ENCODE measurements at places on chromosomes 5 and 9.

DNA sequence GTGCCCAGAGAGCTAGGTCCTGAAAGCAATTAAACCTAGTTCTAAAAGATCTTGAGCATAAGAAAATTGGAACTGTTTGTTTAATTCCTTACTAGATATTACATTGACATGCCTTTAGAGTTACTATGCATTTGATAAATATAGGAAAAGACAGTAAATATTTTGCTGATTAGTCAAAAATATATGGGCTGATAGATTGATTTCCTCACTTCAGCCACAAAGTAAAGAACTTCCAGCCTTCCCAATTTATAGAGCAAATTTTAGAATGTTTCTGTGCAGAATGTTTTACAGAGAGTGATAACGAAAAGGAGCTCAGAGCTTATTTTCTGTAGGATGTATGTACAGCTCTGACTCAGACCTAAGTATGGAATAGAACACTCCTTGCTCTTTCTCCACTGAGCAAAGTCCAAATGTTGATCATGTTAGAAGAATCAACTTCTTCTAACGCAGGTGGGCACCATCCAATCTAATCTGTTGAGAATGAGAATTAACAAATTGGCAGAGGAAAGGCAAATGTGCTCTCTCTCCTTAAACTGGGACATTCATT lies 72.9 kb upstream of the PAM start:
- DNase-seq, result no peak

DNA sequence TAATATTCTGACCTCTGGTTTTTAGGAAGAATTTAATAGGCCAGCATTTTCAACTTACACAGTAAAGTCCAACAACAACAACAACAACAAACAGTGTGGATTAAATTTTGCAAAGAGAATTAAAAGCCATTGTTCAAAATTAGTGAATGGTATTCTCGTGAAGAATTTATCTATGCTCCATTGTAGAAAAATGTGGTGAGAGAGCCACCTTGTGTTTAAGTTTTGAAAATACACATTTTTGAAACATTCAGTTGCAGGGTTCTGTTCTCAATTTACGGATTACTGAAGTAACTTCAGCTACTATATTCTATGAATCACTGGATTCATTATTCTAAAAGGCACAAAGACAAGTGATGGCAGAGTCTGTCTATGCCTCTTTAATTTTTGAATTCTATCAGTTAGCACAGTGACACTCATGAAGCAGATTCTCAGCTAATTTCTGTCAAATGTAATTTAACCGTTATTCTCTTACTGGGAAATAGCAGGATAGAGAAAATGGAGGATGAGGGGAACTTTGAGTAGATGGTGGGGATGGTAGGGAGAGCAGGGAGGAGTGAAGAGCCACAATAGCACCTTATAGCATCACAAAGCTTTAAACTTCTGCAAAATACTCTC lies 11.0 kb downstream of the CCDC152 start:
- no peak for DNase-seq

- no peak for DNase-seq
Measured at GRCh38 chr5:67827541-67827940, 388.0 kb upstream of the PIK3R1 start.

DNA sequence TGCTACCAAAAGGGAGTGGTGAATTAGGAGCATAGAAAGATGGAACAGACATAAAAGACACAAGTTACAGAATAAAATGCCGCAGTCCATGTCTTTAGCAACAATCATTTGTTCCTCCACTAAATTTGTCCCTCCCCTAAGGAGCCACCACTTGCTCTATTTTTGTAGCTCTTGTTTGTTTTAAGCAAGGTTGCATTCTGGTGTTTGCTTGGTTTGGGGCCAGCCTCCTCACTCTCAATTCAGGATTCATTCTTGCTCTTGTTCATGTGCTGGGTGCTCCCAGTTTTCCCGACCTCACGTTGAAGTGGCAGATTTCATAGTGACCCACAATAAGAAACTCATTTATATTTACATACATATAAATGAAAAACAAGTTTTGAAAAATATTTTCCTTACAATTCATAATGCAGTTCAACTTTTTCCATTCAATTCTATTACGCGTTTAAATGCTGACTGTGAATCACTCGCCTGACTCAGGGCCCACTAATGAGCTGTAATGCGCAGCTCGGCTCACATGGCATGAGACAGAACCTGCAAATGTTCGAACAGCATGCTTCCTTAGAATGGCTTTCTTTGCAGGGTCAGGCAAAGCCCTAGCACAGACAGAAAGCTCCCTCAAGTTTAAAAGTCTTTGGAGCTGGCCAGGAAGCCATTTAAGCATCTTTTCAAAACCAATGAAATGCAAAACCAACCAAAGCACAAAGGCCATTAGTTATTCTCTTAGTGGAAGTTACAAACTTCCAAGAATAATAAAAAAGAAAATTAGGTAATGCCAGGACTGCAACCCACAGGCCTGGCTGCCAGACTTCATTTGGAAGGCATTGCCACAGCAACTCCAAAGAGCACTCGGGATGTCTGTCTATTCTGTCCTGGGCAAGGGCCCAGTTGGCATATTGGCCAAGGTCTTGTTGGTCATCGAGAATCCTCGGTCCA lies 41.7 kb downstream of the RETREG1 start:
- no peak for DNase-seq

GRCh38 chr9:115877852-115878438 lies 275.6 kb upstream of the PAPPA start:
- no peak for DNase-seq

GRCh38 chr9:133605856-133606707 lies 3.1 kb downstream of the FAM163B start:
- DNase-seq, result no peak

GRCh38 chr9:121743441-121744001 lies 92.1 kb downstream of the DAB2IP start:
- DNase-seq, result no peak

- DNase-seq, result no peak
Measured at GRCh38 chr5:132434416-132435286, 55.9 kb downstream of the IRF1 start.

DNA sequence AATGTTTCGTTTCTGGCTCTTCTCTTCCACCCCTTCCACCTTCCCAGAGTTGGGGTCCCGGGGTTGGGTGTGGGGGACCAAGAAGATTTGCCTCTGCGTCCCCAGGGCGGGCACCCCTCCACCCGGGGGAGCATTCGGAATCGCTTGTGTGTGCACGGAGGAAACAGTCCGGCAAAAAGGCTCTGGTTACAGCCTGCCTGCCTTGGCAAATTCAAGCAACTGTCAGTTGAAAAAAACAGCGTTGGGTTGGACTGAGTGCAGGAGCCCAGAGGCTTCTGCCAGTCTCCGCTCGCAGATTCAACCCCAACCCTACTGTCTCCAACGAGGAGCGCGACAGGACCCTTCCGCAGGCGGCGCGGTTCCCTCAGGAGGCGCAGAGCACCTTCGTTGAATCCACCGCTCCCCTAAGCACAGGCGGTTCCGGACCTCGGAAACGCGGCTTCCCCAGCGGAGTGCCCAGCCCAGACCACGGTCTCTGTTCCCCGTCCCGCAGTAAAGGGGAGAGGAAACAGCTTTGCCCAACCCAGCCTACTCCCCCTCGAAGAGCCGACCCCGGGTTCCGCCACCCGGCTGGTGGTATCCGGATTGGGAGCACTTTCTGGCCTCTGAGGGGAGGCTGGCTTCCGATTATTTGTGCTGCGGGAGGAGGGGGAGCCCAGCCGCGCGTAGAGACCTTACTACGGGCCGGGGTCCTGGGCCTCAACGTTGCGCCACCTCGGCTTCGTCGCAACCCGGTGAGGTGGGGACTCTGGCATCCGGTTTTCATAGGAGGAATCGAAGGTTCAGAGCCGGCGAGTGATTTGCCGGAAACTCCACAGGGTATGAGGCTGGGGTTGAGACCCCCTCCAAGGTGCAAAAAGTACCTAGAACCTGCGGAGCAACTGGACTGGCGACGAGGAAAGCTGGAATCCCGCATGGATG lies 9.6 kb downstream of the LHX6 start:
- no peak for DNase-seq

GRCh38 chr9:129875181-129875611 lies 39.9 kb downstream of the USP20 start:
- no peak for DNase-seq

DNA sequence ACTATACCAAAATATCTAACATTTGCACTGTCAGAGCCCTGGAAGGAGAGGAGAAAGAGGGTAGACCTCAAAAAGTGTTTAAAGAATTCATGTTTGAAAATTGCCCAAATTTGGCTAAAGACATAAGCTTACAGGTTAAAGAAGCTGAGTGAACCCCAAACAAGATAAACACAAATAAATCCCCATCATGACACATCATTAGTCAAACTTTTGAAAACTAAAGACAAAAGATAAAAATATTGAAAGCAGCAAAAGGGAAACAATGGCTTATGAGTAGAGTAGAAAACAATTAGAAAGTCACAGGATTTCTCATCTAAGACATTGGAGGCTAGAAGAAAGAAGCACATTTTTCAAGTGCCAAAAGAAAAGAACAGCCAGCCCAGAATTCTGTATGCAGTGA lies 6.1 kb upstream of the UBLCP1 start:
- no peak for DNase-seq

- DNase-seq, result peak; percentile 31
Measured at GRCh38 chr5:74903165-74903787, 37.1 kb upstream of the FAM169A start.

DNA sequence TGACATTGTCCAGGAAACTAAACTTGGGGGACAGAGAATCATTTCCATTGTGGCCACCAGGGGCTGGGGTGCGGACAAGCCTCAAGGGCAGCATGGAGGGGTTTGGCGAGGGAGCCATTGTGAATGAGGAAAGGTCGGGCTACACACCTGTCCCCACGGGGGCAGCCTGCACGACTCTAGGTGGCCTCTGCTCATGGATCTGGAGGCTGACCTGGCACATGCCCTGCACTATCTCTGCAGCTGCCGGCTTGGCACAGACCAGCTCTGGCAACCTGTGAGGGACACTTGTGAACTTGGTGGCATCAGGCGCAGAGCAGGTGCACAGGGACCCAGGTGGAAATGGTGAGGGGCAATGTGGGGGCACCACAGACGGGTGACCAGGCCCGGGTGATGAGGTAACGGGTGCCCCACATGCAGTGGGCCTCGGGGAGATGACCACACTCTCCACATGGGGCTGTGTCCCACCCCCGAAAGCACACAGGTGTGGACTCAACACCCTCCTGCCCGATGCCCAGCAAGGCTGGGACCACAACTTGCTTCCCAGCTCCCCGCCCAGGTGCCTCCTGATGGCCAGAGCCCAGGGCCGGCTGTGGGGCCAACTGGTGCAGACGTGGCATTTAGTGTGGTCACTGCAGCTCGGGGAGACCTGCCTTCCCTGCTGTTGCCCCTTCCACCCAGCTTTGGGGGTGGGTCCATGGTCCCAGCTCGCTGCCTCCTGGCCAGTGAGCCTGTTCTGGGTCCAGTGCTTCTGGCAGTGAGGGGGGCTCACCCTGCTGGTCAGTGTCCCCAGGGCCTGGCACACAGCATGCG lies 60.9 kb upstream of the UBAC1 start:
- no peak for DNase-seq

DNA sequence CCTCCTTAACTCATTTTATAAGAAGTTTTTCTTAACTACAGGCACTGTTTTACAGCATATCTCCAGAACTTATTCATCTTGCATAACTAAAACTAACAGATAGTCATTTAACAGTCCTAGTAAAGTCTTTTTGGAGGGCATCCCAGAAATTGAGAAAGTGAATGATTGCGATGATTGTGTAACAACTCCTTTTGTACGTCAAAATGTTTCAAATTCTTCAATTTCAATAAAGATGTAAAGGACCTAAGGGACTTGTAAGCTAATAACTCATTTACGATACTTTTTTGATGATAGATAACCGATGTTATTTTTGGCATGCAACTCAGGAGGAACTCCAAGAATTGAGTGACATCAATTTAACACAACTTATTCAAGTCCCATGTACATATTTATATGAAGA lies 42.7 kb downstream of the SVEP1 start:
- no peak for DNase-seq

DNA sequence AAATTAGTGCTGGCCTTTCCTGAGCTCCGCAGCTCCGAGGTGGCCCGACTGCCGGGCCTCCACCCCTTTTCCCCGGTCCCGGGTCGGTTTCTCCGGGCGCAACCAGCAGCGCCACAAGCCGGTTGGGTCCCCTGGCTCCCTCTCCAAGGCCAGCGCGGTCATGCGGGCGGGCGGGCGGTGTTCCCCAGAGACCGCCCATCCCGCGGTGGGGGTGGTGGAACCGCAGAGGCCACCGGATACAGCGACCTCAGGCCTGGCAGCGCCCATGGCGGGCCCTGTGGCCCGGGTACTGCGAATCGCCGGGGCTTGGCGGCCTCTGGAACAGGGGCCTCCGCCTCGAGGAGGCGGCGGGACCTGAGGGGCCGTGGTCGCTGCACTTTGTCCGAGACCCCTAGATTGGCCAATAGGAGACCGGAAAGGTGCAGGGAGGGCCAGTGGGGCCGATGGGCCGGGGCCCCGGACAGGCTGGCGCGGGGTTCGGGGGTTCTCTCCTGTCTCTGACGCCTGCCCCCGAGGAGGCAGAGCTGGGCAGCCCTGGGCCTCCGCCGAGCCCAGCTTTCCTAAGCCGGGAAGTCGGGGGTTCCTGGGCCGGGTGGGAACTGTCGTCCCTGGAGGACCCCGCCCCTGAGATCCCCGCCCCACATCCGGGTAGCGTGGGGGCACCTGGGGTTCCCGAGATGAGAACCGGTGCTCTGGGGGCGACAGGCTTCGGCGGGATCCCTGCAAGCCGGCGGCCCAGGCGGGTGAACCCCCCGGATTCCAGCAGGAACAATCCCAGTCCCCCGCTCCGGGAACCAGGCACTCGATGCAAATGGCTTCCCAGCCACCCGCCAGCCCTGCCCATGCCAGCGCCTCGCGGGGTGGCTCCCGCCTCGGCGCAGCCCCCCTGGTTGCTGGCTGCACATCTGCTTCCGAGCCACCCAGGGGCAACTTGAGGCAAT lies 293.9 kb downstream of the ZSWIM6 start:
- DNase-seq, result peak; percentile 47

GRCh38 chr5:150497989-150498317 lies 10.0 kb upstream of the NDST1 start:
- DNase-seq, result no peak

GRCh38 chr5:107542831-107543231 lies 127.9 kb downstream of the EFNA5 start:
- DNase-seq, result no peak

DNA sequence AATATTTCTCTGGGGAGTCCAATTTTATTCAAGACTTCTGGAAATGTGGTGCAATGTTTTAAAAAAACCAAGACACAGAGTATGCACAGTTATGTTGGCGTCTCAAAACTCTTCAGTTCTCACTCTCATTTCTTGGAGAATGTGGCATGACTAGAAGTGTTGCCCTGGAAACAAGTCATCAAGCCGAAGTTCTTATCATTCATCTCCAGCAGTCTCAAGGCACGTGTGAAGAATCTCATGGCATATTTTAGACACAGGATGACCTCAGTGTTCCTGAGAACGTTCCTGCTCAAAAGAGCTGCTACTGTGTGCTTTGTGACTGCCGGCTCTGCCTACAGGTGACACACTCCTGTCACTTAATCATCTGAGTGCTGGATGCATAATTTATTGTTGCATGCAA lies 147.4 kb upstream of the IRX4 start:
- no peak for DNase-seq

DNA sequence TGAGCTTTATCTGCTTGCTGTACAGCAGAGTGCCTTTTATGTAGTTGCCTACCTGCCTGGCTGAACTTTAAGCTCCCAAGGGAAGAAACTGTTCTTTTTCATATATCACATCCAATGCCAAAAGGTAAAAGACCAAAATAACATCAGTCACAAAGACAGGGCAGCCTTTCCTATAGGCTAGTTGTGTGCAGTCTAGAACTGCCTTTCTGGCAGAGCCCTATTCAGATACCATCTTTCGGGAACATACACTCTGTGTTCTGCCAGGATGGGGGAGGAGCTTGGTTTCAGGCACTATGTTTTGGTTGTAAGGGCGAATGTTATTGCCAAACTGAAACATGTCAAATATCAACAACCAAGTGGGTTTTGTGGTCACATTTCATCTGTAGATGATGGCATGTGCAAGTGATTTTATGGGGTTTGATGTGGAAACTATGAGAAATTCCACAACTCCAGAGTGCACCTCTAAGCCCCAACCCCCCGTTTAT lies 314.5 kb downstream of the ADGRV1 start:
- peak; percentile 40 for DNase-seq
